SK-N-DZ (cell line): ENCODE measurements at places on chromosomes 11 and 22.

GRCh38 chr11:57324154-57324885 is 432 bp downstream of the TNKS1BP1 start:
- peak; percentile 78 for DNase-seq

- DNase-seq = no peak
These were observed 74.9 kb upstream of the LRRC4C start for GRCh38 chr11:41534391-41534790.

GRCh38 chr11:3834664-3835461 is 5.9 kb downstream of the RHOG start:
- no peak for DNase-seq

DNA sequence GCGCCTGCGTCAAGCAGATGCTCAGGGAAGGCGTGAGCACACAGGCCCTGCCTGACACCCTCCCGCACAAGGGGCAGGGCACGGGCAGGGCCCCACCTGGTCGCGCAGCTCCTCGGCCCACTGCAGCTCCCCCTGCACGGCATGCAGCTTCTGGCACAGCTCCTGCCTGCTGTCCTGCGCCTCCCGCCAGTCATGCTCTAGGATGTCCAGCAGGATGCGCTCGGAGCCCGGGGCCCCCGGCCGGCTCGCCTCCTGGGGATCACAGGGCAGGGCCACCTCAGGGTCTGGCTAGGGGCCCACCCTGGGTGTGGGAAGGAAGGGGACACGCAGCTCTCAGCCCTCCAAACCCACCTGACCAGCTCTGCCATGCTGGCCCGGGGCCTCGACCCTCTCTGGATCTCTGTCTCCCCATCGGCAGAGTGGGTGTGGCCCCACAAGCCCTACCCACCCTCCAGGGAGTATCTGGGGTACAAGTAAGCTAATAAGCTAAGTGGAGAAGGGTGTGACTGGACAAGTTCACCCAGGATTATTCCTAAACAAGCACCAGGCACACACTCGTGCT is 10.7 kb downstream of the CARD10 start:
- DNase-seq = peak; percentile 34
